ENCODE measurements at places on chromosomes 7 and 10.

DNA sequence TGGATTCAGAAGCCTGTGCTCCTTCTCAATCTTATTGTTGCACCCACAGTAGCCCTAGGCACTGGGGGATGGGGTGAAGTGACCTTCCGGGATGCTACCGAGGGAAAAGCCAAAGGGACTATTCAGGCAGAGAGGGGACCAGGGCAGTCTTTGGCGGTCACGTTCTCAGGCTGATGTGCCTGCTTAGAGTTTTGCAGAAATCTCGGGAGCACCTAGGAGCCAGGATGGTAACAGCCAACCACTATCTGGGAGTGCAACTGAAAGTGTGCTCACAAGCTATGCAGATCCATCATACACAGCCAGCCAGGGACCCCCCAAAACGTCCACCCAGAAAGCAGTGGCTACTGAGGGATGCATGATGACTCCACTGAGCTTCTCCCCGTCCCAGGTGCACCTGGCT, 52.4 kb downstream of the CXCL12 start:
- DNase-seq: no peak

- no peak for DNase-seq
Measured at GRCh38 chr7:25959168-25959734, 192.7 kb upstream of the NFE2L3 start.

- no peak for DNase-seq
Measured at GRCh38 chr10:110437351-110437605, 60.4 kb upstream of the DUSP5 start.

DNA sequence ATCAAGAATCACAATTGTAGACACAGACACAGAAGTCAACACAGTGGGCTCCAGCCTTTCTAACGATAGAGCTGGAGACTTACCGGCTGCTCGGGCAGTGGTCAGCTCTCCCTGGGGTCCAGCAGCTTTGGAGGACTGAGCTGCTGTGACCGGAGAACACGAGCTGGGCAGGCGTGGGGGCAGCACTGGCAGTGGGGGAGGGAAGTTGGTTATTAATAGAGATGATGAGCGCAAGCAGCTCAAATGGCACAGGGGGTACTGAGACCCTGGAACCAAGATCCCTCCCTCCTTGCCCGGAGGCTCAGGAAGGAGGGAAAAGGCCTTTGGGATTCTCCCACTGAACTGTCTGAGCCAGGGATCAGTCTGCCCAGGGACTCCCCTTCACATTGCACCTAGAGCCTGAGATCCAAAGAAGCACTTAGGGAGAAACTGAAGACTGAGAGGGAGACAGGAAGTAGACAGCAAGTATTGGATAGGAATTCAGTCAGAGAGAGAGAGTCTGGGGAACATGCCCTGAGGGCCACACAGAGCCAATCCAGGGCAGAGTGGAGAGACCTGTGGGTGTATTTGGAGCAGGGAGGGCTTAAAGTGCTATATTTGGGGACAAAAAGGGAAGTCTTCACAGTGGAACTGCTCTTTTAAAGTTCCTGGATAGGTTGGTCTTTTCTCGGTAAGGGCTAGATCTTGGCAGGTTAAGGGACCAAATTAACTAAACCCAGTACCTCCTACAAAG, at the start of gene MYOZ1:
TSS of gene MYOZ1 (minus strand) at position 147 of the 733 bp plus-strand sequence. CDS start 1,457 bp downstream, outside the sequence.
- DNase-seq: no peak

DNA sequence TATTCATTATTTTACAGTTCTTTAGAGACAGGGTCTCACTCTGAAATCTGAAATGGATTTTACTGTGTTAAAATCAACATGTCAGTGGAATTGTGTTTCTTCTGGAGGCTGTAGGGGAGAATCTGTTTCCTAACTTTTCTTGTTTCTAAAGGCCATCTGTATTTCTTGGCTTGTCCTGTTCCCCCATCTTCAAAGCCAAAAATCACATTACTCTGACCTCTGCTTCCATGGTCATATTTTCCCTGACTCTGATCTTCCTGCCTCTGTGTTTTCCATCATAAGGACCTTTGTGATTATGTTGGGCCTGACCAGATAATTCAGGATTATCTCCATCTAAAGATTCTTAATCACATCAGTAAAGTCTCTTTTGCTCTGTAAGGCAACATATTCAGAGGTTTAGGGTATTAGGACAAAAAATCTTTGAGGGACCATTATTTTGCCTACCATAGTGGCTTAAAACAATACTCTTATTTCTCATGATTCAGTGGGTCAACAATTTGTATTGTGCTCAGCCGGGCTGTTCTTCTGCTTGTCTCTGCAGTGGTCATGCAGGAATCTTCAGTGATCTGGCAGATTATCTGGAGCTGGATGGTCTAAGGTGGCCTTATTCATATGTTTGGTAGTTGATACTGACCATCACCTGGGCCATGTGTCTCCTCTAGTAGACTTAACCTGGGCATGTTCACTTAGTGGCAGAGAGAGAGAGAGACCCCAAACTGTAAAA, 5.7 kb downstream of the ANLN start:
- no peak for DNase-seq

- no peak for DNase-seq
Measured at GRCh38 chr7:24378871-24379616, 95.1 kb downstream of the NPY start.

DNA sequence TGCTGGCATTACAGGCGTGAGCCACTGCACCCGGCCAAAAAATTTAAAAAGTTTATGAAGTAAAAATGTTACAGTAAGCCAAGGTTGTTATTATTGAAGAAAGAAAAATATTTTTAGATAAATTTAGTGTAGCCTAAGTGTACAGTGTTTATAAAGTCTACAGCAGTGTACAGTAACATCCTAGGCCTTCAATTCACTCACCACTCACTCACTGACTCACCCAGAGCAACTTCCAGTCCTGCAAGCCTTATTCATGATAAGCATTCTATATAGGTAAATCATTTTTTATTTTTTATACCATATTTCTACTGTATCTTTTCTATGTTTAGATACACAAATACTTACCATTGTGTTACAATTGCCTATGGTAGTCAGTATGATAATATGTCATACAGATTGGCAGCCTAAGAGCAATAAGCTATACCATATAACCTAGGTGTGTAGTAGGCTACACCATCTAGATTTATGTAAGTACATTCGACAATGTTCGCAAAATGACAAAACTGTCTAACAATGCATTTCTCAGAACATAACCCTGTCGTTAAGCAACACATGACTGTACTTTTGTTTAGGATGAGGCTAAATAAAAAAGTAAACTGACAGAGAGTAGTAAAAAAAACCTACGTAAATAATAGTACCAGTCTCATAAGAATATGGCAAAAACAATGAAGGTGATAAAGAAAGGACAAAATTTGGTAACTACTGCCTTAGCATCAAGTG, 77.8 kb upstream of the FAM133B start:
- no peak for DNase-seq

DNA sequence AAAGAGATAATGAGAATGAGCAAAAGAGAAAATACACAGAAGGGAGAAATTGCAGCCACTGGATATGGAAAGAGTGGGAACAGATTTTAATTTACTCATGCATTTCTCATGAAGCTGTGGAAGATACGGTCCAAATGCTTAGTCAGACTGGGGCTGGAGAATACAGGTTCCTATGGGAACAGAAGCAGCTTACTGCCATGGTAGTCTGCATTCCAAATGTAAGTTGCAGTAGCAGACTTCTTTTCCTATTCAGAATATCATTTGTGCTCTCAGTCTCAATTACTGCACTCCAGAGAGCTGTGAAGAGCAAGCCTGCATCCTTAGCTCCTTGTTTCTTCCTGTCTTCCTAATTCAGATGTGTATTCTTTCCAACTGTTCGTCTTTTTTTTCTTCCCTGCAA, 190.8 kb upstream of the TMEM196 start:
- no peak for DNase-seq

- DNase-seq: no peak
Measured at GRCh38 chr7:108454674-108455550, 1.3 kb downstream of the NRCAM start.

DNA sequence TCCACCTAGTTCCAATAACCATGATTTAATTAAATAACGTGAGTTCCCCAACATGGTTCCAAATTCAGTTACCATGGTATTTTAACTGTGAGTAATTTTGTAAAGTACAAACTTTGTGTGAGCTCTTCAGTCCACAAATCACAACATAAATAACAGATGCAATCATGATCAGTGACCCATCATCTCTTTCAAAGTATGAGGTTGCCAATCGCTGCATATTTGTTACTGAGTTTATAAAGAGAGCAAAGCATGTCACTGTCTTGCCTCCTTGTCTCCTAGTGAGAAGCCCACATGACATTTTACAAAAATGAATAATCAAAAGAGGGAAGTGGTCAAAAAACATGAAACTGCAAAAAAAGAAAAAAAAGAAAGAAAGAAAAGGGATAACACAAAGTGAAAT, 69.1 kb upstream of the PDSS1 start:
- DNase-seq: no peak

DNA sequence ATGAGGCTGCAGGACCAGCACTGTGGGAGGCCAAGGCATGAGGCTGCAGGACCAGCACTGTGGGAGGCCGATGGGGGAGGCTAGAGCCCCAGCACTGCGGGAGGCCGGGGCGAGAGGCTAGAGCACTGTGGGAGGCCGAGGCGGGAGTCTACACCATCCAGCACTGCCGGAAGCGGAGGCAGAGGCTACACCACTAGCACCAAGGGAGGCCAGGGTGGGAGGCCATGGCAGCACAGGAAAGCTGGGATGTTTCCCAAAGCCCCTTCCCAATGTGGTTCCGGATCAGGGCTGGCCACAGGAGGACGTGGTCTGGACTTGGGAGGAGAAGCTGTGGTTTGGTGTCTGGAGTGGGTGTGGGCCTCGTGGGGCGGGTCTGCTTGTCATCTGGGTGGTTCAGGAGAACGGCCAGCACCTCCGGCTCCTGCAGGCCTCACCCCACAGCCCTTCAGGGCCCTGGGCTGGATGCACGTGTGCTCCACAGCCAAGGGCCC, 43.6 kb downstream of the PDGFA start:
- no peak for DNase-seq

DNA sequence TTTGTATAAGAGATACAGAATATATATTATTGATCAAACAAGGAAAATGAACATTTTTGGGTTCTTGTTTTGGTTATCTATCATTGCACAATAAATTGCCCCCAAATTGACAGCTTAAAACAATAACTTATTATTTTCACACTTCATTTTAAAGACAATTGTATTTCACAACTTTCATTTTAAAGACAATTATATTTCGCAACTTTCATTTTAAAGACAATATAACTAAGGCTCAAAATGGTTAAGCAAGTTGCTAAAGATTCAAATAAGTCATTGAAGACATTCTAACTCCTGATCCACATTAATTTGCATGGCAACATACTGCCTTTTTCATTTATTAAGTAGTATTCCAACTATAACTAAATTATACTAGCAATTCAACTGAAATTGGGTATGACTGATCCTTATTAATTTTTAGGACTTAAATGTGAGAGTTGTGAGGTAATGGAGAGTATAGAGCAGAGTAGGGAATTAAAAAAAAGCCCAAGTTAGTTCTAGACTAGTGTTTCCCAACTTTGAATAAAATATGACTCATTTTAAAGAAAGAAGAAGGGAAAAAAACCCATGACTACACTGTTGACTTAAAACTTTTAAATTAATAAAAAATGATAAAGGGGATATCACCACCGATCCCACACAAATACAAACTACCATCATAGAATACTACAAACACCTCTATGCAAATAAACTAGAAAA, 9.9 kb upstream of the STEAP2 start:
- DNase-seq: no peak

DNA sequence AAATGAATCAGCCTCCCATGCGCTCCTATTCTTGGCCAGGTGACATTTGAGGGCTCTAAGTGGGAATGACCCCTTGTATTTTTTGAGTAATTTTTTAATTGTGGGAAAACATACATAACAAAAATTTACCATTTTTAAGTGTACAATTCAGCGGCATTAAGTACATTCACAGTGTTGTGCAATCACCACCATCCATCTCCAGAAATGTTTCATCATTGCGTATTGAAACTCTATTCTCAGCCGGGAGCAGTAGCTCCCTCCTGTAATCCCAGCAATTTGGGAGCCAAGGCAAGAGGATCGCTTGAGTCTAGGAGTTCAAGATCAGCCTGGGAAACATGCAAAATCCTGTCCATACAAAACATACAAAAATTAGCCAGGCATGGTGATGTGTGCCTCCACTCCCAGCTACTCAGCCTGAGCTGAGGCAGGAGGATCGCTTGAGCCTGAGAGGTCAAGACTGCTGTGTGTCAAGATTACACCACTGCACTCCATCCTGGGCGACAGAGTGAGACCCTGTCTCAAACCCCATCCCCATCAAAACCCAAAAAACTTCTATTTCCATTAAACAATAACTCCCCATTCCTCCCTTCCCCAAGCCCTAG, 2.5 kb downstream of the ANTXRL start:
- no peak for DNase-seq
